Left cardiac atrium (tissue), 4 donors: ENCODE measurements at places on chromosomes 13 and 19.

- no peak for DNase-seq
These were observed 8.8 kb upstream of the TNFSF9 start for GRCh38 chr19:6521718-6522646.

- no peak for DNase-seq
These were observed 16.4 kb downstream of the ZNF574 start for GRCh38 chr19:42092350-42092749.

GRCh38 chr13:106078191-106078590 is 457.3 kb downstream of the EFNB2 start:
- DNase-seq = no peak

- no peak for DNase-seq
These were observed 3.1 kb downstream of the SMG9 start for GRCh38 chr19:43751466-43752220.

GRCh38 chr13:29969286-29969685 is 118.9 kb upstream of the UBL3 start:
- DNase-seq = no peak
